ENCODE measurements at places on chromosomes 1 and 21.

DNA sequence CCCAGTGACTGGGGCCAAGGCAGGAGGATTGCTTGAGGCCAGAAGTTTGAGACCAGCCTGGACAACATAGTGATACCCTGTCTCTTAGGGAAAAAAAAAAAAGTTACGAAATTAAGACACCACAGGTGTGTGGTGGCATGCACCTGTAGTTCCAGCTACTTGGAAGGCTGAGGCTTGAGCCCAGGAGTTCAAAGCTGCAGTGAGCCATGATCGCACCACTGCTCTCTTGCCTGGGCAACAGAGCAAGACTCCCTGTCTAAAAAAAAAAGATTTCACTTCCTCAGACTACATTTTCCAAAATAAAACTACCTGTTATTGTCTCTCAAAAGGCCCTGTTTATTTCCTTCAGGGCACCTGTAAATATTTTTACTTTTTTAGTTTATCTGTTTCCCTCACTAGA is 4.7 kb upstream of the STK40 start:
- no peak for DNase-seq

GRCh38 chr21:44657635-44658540 is at the start of gene KRTAP12-3:
KRTAP12-3 (plus strand) TSS chr21:44657932; CDS start chr21:44657980, 48 bp downstream.
- DNase-seq, result no peak

DNA sequence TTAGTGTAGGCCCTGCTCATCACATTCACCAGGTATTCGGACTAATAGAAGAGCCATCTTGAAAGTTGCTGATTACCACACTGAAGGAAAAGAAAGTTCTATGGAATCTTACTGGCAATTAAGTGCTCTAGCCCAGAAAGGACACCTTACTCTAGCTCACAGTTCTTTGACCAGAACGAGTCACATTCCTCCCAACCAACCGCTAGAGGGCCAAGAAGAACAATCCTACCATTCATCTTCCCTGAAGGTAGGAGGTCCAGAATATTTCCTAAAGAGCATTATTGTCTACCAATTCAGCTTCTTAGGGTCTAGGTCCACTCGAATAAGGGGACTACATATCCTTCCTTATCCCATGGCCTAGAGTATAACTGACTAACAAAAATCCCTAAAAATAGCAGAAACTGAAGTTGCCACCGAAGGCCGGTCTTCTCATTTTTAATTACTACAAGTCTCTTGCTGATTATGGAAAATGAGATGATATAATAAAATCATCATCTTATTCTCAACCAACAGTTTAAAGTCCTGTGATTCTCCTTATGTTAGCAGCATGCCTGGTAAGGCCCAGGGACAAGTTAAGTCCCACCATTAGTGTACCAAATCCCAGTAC is 2.7 kb upstream of the FMO1 start:
- DNase-seq, result no peak

DNA sequence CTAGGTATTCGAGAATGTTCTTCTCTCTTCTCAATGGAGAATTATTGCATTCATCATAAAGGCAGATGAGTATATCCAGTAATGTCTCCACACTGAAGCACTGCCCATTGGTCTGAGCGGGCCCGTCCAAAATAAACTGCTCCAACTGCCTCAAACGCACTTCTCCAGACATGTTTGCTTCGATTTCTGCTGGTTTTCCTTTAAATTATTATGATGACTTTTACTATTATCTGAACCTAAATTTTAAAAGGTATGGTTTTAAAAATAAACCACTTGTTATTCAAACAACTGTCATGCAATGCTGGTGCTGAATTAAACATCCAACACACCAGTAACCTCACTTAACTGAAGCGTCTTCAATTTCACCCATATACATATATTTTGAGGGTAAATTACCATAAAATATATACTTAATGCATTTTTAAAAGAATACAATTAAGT is 1.3 kb downstream of the CDC42BPA start:
- DNase-seq, result no peak

GRCh38 chr1:167795810-167796740 is 74.3 kb downstream of the MPZL1 start:
- DNase-seq, result no peak

DNA sequence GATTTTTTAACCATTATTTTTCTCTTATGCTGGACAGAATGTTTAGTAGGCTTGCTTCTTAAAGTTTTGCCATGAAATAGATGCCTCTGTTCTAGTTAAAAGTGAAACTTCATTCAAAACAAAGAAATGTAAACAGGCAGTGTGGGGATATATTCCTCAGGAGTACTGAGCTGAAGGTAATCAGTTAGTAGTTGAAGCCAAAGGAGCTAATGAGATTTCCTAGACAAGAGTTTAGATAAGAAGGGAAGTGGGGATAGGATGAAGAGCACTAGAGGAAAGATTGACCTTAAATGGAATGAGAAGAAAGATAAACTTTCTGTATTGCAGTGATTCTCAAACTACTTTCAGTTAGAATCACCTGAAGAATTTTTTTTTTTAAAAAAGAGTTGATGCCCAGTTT is 23.9 kb downstream of the PRRC2C start:
- no peak for DNase-seq

Measured in NCI-H1436 treated with DMSO at 0.1 percent for 48 hours (cell line).